Psoas muscle (tissue), 8 donors: ENCODE measurements at places on chromosomes 1 and 21. TPM values are rescaled to one million over a fixed set of nuclear protein-coding genes. Genes with fewer than 3 reads are reported as not detected.

- DNase-seq: no peak
Measured at GRCh38 chr1:225851805-225852204, 30.4 kb downstream of the TMEM63A start.

GRCh38 chr21:42075686-42076471, 4.8 kb downstream of the UMODL1 start:
- peak; percentile 33 for DNase-seq

- no peak for DNase-seq
Measured at GRCh38 chr1:240344918-240345317, 253.2 kb downstream of the FMN2 start.

DNA sequence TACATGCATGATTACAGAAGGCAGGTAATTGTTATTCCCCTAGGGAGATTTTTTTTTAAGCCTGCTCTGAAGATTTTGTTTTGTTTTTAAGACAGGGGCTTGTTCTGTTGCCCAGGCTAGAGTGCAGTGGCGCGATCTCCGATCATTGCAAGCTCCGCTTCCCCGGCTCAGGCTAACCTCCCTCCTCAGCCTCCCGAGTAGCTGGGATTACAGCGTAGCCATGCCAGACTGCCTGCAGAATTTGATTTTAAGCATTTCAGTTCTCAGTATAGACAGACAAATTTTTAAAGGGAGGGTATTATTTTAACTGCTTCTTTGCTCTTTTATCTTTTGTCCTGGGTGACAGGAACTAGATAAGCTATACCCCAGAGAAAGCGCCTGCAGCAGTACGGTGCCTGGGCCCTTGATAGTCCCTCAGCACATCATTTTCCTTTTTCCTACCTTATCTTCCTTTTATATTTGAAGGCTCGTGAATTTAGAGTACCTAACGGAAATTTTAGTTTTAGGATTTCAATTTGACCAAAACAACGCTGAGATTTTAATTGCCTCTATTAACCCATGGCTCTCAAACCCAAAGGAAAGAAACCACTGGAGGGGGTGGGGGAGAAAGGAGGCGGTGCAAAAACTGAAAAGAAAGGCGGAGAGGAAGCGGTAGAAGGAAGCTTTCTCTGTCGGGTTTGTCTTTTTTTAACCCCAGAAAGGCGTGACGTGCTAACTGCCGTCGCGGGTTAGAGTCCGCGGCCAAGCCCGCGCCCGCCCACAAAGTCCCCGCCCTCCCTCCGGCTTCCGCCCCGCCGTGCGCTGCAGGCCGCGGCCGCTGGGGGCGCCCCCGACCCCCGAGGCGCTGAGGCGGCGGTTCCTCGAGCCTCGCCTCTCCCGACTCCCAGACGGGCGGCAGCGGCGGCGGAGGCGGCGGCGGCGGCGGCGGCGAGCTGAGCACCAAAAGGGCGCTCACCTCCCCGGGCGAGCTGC, at the start of gene EEIG2:
Gene EEIG2, plus strand, starts transcription at position 886 of the 972 bp plus-strand sequence. CDS start 329 bp downstream, outside the sequence.
- peak; percentile 89 for DNase-seq

- no peak for DNase-seq
Measured at GRCh38 chr1:172342584-172343239, 77.8 kb upstream of the C1orf105 start.

- no peak for DNase-seq
Measured at GRCh38 chr1:170351366-170351946, 180.5 kb upstream of the GORAB start.

- no peak for DNase-seq
Measured at GRCh38 chr1:64513545-64513944, 43.6 kb downstream of the CACHD1 start.

DNA sequence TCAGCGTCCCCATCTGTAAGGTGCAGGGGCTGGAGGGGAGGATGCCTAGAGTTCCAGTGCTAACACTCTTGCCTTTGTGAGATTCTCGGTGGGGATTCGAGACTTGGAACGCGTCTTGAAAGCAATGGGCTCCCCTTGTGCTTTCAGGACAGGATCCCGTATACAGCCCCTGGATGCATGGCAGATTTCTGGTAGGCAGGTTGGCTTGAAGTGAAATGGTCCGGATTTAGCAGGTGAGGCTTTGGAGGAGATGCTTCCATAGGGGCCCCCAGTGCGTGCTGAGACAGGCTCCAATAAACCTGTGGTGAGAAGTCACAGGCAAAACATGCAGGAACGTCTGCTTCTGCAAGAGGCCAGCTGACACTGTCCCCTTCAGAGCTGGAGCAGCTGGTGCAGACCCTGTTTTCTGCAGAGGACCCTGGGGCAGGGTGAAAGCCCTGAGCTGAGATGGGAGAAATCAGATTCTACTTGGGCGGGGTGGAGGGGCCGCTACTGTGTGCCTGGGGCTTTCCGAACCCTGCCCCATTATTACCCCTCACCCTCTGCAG, 270.4 kb downstream of the PTPRU start:
- no peak for DNase-seq

GRCh38 chr1:24325587-24326449, 6.7 kb downstream of the GRHL3 start:
- DNase-seq: no peak

GRCh38 chr1:31259746-31260145, 20.1 kb upstream of the NKAIN1 start:
- DNase-seq: no peak

- no peak for DNase-seq
Measured at GRCh38 chr1:236623371-236624166, 19.3 kb upstream of the HEATR1 start.

- DNase-seq: no peak
Measured at GRCh38 chr1:212982430-212983152, 32.2 kb downstream of the VASH2 start.

GRCh38 chr1:99784809-99785255, 18.4 kb upstream of the FRRS1 start:
- DNase-seq: no peak

DNA sequence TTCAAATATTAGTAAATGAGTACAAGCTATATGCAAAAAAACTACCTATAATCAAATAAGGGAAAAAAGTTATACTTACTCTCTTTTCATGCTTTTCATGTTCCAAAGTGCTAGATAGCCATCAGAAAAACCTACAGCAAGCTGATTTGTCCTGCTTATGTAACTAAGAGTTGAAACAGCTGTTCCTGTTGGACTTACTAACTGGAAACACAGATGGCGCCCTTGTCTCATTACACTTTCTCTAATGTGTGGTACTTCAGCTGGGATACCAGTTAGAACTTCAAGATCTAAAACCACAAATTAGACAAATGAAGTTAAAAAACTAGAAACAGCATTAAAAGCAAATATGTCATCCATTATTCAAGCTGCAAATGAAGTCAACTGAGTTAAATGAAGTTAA, 24.3 kb downstream of the AHCTF1 start:
- no peak for DNase-seq

- peak; percentile 48 for DNase-seq
Measured at GRCh38 chr21:25561668-25562641, 45.3 kb downstream of the MRPL39 start.

DNA sequence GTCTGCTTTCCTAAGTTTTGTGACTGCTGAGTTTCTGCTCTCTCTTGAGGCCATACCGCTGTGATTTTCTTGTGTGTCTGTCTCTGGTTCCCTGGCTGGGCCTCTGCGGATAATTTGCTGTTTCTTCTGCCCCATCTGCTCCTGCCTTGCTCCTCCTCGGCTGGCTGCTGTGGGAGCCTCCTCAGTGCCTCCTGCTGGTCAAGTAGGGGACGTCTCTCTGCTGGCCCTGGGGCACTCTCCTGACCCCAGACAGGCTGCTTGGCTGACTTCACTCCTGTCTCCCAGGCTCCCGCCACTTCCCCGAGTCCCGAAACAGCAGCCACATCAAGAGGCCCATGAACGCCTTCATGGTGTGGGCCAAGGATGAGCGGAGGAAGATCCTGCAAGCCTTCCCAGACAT, 28.5 kb downstream of the ETNK2 start:
- DNase-seq: no peak

DNA sequence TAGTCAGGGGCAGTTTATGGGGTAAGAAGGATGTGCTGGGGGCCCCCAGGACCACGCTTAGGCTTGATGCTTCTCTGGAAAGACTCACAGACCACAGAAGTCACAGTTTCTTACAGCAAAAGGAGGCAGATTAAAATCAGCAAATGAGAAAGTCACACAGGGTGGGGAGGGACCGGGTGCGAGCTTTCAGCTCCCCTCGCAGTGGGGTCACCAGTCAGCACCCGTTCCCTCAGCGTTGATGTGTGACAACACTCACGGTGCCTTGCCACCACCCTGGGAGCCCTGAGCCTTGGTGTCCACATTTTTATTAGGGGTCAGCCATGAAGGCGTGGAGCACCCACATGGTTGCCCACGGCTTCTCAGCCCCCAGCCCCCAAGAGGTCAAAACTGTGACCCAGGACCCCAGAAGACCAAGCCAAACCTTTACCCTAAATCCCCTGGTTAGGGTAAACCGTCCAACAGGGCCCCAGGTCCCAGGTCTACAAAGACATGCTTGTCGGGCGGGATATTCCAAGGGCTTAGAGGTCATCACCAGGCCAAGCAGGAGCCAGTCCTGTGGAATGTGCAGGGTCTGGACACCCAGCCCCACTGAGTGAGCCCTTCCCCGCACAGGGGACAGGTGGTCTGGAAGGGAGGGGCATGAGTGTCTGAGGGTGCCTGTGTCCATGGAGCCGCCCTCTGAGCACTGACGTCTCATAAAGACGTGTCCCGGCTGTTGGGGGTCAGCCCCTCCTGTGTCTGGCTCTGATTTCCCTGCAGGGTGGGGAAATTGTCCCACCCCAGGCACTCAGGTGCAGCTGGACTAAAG, 64.5 kb upstream of the ABCG1 start:
- no peak for DNase-seq

GRCh38 chr1:216119600-216119999, 303.6 kb downstream of the USH2A start:
- DNase-seq: no peak

DNA sequence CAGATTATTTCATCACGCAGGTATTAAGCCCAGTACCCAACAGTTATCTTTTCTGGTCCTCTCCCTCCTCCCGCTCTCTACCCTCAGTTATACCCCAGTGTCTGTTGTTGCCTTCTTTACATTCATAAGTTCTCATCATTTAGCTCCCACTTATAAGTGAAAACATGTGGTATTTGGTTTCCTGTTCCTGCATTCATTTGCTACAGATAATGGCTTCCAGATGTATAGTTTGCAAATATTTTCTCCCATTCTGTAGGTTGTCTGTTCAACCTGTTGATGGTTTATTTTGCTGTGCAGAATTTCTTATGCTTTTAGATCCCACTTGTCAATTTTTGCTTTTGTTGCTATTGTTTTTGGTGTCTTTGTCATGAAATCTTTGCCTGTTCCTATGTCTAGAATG, 21.1 kb upstream of the KCNH1 start:
- DNase-seq: no peak

GRCh38 chr1:163777205-163777604, 455.5 kb downstream of the NUF2 start:
- no peak for DNase-seq

DNA sequence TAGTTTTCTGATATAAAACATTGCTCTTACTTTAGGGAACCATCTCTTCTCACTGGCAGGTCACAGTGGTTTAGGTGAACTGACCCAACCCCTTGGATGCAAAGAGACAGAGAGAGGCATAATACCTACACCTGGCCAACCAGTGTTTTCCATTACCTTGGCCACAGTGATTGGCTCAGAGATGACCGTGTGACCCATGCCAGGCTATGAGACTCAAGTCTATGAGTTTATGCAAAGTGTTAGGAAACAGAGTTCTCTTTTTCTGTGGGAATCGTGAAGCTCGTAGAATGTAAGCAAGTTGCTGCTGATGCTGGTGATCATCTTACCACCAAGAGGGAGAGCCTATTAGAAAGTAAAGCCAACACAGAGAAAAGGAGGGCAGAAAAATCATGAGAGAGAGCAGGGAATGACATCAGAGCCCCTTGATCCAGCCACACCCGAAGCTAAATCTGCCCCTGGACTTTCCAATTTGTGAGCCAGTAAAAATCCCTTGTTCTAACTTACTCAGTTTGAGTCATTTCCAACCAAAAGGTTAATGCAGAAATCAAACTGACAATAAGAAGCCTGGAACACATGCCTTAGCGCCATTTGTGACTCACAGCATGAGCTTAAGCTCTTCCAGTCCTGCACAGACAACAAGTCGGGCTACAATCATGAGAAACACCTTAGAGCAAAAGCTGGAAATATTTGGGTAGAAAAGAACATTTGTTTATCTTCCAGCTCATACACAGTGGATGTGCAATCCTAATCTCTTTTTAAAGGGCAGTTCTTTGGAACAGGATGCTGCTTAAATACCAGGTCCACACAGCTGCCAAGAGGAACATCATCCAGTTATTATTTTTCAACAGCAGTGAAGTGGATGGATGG, 81.3 kb upstream of the KAZN start:
- no peak for DNase-seq

Gene FNDC5
- total RNA-seq: 95.0 TPM

Gene SNX7
- 2.8 TPM for total RNA-seq

Gene SPAG17
- total RNA-seq: not detected

Gene CRABP2
- total RNA-seq: not detected

Gene PLA2G2D
- total RNA-seq: not detected

Gene BCL10
- 10.9 TPM for total RNA-seq

Gene LRRC71
- not detected for total RNA-seq

Gene PERM1
- 138 TPM for total RNA-seq

Gene SELENOF
- total RNA-seq: 67.6 TPM

Gene UTS2
- total RNA-seq: 0.24 TPM

Gene DIO1
- total RNA-seq: not detected

Gene ZNF687
- 11.7 TPM for total RNA-seq

Gene PDZK1
- not detected for total RNA-seq

Gene LIN28A
- total RNA-seq: not detected
